Hepatocyte (in vitro differentiated cells): ENCODE measurements at places on chromosomes 6 and 20.
A peak's percentile ranks its signal among the peaks of the same experiment; 100 is the strongest.

DNA sequence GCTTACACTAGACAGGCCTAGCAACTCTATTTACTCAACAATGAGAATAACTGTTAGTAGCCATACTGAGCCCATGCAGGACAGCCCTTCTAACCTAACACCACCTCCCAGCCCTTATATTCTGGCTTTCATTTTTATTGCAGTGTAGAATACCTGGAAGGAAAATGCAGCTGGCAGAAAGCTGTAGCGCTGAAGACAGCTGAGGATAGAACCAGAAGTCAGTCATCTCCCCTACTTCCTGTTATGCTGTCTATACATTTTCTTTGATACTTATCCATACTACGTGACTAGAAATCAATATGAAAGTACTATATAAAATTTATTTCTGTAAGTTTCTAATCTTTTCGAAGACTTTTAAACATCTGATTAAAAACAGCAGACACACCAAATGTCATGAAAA, 182.6 kb upstream of the SHLD1 start:
- no peak for DNase-seq

DNA sequence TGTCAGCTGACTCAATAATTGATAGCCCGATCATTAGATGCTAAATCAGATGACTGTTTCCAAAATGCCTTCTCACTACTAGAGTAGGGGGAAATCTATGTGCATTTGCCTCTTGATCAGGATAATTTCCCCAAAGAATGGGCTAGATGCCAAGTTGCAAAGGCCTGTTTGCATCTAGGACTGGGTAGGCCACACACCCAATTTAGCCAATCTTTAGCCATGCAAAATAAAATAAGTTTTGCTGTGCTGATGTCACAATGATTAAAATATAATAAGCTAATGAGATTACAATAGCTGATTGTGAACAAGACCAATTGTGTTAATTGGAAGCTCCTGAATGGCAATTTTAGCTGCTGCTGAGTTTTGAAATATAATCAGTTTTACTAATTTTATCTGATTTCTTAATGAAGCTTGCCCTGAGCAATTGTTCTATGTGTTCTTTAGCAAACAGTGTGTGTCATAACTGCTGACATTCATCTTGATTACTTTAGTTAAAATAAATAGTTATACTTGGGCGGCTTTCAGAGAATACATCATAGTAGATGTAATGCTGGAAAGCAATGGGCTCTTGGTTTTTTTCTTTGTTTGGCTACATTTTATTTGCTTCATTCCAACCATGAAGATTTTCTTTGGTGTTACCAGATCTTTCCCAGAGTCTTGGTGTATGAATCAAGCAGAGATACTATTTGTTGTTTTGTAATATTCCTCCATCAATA, 973.2 kb upstream of the SLC35B3 start:
- no peak for DNase-seq

DNA sequence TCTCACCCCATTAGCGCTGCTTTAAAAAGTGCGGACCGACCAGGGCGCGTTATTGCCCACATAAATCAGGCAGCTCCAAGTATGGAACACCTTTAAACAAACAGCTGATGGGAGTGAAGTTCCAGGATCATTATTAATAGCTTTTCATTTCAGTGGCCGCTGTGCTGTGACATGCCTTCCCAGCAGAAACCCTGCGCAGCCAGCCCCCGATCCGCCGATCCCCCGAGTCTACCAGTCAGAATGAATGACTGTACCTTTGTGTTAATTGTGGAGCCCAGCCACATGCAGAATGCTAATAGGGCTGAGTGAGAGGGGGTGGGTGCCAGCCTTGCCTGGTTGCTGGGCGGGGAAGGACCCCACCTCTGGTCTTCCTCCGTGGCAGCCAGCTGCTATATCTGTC, 21.9 kb downstream of the CDH22 start:
- no peak for DNase-seq

DNA sequence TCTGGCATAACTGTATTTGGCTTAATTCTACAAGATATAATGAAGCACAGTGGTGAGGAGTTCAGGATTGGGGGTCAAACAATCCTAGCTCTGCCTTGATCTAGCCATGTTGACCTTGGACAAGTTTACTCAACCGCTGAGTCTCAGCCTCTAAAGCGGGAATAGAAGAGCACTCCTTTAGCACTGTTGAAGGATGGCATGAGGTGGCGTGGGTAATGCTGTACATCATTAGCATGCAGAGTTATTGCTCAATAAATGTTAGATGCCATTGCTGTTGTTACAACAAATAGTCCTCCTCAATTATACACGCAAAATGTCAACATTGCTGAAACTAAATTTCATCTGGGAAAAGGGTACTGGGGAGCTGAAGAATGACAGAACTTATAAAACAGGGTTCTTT, 78.6 kb downstream of the KIF13A start:
- DNase-seq = no peak

GRCh38 chr6:118263921-118264486, 284.1 kb upstream of the PLN start:
- peak; percentile 33 for DNase-seq

GRCh38 chr20:60862601-60863000, 389.5 kb upstream of the CDH4 start:
- DNase-seq = no peak

GRCh38 chr20:29079769-29080690, 2177.4 kb upstream of the DEFB115 start:
- no peak for DNase-seq

- DNase-seq = no peak
Observed at GRCh38 chr6:105803442-105803841, 282.7 kb upstream of the PRDM1 start.

DNA sequence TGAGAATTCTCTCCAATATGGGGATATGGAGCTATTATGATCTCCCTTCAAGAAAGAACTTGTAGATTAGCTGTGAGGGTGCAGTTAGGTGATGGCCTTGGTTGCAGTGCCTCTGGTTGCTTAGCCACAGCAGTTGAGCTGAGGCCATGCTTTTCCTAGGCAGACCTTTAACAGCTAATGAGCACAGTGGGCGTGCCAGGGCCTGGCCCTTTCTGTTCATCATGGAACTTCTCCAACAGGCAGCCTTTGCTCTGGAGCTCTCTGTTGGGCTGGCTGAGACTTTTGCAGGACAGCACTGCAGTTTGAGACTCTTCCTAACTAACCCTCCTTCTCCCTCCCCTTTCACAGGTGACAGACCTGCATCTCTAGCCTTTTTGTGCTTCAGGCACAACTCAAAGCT, 39.7 kb upstream of the TMEM170B start:
- no peak for DNase-seq

DNA sequence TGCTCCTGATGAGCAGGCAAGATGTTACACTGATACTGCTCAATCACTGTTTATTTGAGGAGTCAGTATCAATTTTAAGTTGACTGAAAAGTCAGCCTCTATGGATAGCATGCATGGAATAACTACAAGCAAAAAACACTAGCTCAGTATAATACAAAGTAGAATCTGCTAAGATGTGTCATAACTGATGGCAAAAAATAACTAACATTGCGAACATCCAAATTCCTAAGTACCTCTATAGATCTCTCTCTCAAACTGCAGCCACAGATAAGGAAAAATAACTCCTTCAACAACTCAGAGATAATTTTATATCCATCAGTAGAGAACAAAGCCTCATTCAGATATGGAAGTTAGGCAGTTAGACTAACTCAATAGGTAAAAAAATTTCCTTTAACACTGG, 16.3 kb downstream of the HDAC2 start:
- DNase-seq = no peak

- no peak for DNase-seq
Observed at GRCh38 chr20:63859166-63859699, 2.1 kb upstream of the ABHD16B start.

DNA sequence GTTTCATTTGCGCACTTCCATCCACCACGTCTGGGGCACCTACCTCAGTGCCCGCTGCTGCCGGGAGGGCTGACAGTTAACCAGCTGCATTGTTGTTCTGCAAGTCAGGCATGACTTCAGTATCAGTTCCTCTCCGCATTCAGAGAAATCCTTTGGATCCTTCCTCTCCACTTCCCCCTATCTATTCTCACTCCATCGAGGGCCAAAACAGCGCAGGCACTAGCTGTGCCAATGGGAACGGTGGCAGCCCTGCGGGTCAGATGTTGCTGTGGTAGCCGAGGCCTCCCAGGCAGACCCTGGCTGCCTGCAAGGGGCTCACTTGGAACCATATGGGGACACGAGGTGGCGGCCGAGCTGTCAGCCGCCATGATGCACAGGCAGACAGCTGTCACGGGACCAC, 64.2 kb upstream of the INSM1 start:
- DNase-seq = no peak

- DNase-seq = no peak
Observed at GRCh38 chr20:58179083-58179431, 49.4 kb downstream of the ANKRD60 start.

DNA sequence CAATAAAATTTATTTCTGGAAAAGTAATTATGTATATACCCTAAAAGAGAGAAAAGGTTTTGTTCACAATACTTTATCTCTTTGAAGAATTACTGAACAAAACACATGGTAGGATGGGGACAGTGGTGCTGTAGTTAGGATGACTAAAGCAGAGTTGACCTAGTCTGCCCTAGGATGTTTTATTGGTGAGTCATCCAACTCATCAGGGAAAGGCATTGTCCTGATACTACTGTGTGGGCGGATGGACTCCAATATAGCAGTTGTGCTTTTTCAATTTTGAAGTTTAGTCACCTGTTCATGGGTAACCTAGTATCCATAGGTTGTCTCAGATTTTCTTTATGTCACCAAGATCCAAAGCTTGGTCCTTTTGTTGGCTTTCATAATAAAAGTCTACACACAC, 53.3 kb upstream of the EYS start:
- no peak for DNase-seq

GRCh38 chr6:106097411-106098231, 11.5 kb downstream of the PRDM1 start:
- no peak for DNase-seq
